ENCODE measurements at places on chromosomes 3 and 15. TPM values are rescaled to one million over a fixed set of nuclear protein-coding genes. Genes with fewer than 3 reads are reported as not detected.

- DNase-seq: no peak
Observed at GRCh38 chr15:68610825-68611224, 32.0 kb downstream of the CORO2B start.

- DNase-seq: no peak
Observed at GRCh38 chr15:41423979-41424659, 7.2 kb downstream of the RTF1 start.

GRCh38 chr3:93969443-93969842 lies 4.3 kb downstream of the PROS1 start:
- DNase-seq: peak; percentile 45

DNA sequence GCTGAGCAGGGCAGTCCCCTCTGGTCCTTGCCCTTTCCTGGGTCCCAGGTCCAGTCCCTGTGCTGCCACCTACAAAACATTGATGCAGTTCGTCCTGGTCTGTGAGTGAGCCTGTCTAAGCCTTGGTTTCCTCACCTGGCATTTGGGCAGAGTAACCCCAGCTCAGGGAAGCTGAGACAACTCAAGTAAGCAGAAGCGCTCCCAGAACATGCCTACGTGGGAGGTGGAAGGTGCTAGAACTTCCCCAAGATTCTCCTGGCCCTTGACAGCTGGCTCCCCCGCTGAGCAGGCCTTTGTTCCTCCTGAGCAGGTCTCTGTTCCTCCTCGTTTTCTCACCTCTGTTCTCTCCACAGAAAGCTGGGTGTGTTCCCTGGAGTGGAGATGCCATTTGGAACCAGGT lies 30.5 kb downstream of the PRR20G start:
- DNase-seq: no peak

DNA sequence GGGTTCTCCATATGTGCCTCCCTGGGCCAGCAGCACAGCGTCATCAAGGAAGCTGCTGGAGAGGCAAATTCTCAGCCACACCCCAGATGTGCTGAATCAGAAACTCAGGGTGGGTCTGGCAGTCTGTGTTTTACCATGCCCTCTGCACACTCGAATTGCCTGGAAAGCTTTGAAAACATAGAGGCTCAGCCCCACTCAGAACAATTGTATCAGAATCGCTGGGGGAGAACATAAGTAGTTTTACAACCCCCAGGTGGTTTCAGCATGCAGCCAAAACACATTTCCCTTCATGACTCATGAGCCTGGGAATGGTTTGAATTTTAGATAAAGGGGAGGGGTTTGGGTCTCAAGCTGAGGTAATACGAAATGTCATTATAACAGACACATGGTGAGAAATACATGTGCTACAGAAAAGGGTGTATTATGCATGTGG lies 9.6 kb downstream of the TGM4 start:
- peak; percentile 94 for DNase-seq

Gene ZNF80
- not detected for total RNA-seq

Gene TUSC7
- total RNA-seq: not detected

- DNase-seq: no peak
Observed at GRCh38 chr15:101435761-101436160, 53.7 kb downstream of the PCSK6 start.
